Calu3 (cell line): ENCODE measurements at places on chromosomes 1 and 21. TPM values are rescaled to one million over a fixed set of nuclear protein-coding genes. Genes with fewer than 3 reads are reported as not detected.

CCDC190 gene
- total RNA-seq = not detected in 2 replicates

GBP1 gene
- 27.0 and 44.9 TPM in 2 replicates for total RNA-seq

TCEANC2 gene
- 5.9 and 8.4 TPM in 2 replicates for total RNA-seq

CHIA gene
- total RNA-seq = not detected in 2 replicates

- H3K4me3 ChIP-seq = no peak overlapping the region
- H3K27me3 ChIP-seq = no peaks in the 10 kb centered on the region
- H3K27ac ChIP-seq = no peak overlapping the region
- no peaks in the 10 kb centered on the region for H3K4me1 ChIP-seq
- peaks cover 4% of the 10 kb centered on the region for H3K36me3 ChIP-seq
These were observed 18.9 kb downstream of the LDLRAP1 start for GRCh38 chr1:25562101-25562927.

DNA sequence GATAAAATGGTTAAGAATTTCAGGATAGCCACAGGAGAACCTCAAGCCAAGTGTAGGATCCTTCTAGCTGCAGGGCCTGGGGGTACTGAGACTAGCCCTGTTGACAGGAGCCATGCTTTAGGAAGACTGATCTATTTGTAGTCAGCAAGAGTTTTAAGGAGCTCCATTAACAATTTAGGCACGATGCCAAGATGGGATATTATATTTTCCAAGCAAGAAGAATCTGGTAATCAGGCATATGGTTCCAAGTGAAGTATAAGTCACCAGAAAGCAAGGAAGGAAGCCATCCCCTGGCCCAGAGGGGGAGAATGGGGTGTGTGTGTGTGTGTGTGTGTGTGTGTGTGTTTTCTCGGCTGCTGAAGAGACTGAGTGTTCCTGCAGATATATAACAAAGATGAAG, 7.0 kb downstream of the IFNAR2 start:
- H3K4me1 ChIP-seq = peaks cover 26% of the 10 kb centered on the region
- H3K4me3 ChIP-seq = no peak overlapping the region
- H3K27me3 ChIP-seq = no peaks in the 10 kb centered on the region
- DNase-seq = no peak

DNA sequence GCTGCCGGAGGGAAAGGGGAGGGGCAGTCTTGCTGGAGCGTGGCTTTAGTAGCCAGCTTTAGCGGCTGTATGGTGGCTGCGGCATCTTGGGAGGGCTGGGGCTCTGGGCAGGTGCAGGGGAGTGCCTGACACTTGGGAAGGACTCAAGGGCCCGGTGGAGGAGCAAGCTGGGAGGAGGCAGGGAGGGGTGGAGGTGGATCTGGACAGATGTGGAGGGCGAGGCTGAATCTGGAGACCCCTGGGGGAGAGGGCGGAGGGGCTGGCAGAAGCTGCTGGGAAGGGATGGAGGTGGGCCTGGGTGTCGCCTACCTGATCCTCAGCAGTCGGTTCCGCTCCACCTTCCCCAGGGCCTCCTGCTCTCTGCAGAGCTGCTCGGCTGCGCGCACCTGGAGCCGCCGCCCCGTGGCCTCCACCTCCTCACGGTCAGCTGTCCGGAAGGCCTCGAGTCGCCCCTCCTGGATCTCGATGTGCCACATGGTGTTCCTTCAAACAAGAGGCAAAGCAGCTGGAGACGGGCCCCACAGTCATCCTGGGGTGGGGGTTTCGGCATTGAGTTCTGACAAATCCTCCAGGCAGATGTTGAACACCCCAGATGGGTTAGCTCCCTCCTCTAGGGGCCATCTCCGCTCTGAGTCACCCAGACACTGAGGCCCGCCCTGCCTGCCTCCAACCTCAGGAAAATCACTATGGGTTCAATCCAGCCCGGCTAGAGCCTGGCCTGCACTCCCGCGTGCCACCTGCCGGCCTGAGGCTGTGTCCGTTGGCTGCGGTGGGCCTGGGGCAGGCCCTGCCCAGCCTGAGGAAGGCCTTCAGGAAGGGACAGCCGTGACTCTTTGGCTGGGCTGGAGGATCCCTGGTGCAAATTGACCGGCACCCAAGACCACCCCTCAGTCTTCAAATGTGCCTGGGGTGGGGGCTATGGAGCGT, 29.6 kb downstream of the CFAP74 start:
- no peak overlapping the region for H3K4me3 ChIP-seq
- no peak overlapping the region for H3K27ac ChIP-seq
- peaks cover 12% of the 10 kb centered on the region for H3K36me3 ChIP-seq
- peaks cover 30% of the 10 kb centered on the region for H3K27me3 ChIP-seq
- H3K4me1 ChIP-seq = no peaks in the 10 kb centered on the region

DNA sequence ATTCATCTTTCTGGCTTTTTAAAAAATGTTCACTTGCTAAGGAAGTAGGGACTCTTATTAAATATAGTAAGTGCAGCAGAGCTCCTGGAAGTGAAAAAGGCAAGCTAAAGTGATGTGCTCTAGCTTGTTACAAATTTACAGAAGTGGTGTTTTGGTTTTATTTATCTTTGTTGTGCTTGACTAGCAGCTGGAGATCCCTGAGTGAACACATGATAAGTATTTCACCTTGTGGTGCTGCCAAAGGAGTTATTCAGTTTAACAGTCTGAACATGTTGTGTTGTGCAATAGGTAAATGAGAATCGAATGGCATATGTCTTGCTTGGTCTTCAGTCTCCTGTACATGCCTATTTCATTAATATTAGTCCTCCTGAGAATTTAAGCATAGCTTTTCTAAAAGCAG, 315.7 kb downstream of the TPR start:
- H3K36me3 ChIP-seq = no peaks in the 10 kb centered on the region
- H3K27me3 ChIP-seq = no peaks in the 10 kb centered on the region
- H3K4me1 ChIP-seq = no peaks in the 10 kb centered on the region
- no peak overlapping the region for H3K4me3 ChIP-seq
- DNase-seq = no peak
- H3K27ac ChIP-seq = no peak overlapping the region

DNA sequence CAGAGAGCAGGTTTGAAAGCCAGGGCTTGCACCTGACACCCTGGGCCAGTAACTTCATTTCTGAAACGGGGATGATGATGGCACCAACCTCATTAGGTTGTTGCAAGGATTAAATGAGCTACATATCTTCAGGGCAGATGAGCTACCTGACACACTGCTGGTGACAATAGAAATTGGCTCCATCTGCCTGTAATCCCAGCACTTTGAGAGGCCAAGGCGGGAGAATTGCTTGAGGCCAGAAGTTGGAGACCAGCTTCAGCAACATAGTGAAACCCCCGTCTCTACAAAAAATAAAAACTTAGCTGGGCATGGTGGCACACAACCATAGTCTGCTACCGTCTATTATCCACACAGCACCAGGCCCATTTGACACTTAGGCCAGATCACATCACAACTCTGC, 6.3 kb upstream of the TTC39A start:
- DNase-seq = no peak
- no peaks in the 10 kb centered on the region for H3K27me3 ChIP-seq
- no peaks in the 10 kb centered on the region for H3K36me3 ChIP-seq
- no peak overlapping the region for H3K4me3 ChIP-seq
- H3K27ac ChIP-seq = no peak overlapping the region

DNA sequence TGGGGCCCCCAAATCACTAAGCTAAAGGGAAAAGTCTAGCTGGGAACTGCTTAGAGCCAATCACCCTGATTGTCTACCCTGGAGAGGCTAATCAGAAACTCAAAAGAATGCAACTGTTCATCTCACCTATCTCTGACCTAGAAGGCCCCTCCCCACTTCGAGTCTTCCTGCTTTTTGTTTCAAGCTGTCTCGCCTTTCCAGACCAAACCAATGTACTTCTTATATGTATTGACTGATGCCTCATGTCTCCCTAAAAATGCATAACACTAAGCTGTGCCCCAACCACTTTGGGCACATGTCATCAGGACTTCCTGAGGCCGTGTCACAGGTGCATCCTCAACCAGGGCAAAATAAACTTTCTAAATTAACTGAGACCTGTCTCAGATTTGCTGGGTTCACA, 209.5 kb downstream of the APP start:
- H3K4me1 ChIP-seq = peaks cover 17% of the 10 kb centered on the region
- H3K27me3 ChIP-seq = no peaks in the 10 kb centered on the region
- H3K27ac ChIP-seq = no peak overlapping the region
- no peak overlapping the region for H3K4me3 ChIP-seq

GRCh38 chr1:57615956-57616355, 192.1 kb upstream of the DAB1 start:
- H3K36me3 ChIP-seq = no peaks in the 10 kb centered on the region
- no peaks in the 10 kb centered on the region for H3K4me1 ChIP-seq
- no peak overlapping the region for H3K27ac ChIP-seq
- H3K4me3 ChIP-seq = no peak overlapping the region

- H3K27ac ChIP-seq = peak overlapping the region; percentile 15
- H3K27me3 ChIP-seq = peaks cover 38% of the 10 kb centered on the region
- no peak for DNase-seq
- peaks cover 29% of the 10 kb centered on the region for H3K36me3 ChIP-seq
- H3K4me3 ChIP-seq = peak overlapping the region; percentile 82
- peaks cover 16% of the 10 kb centered on the region for H3K4me1 ChIP-seq
These were observed 674 bp upstream of the TTC4 start for GRCh38 chr1:54714881-54715492.

DNA sequence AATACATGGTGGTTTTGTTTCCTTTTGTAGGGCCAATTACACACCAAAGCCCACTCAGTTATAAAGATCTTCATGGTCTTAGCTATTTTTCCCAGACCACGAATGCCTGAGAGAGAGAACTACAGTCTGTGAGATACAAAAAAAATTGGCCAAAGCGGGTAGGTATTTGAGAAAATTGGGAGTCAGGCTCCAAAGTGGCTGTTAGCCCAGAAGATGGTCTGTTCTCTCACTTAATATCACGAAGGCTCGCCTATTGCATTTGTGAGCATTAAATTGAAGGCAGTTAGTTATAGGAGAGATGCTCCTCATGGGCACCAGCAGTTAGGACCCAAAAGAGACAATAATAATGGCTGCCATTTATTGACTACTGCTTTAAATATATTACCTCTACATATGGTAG, 342.7 kb downstream of the PLPP3 start:
- no peaks in the 10 kb centered on the region for H3K27me3 ChIP-seq
- no peaks in the 10 kb centered on the region for H3K36me3 ChIP-seq
- no peaks in the 10 kb centered on the region for H3K4me1 ChIP-seq
- H3K27ac ChIP-seq = no peak overlapping the region
